ENCODE measurements at places on chromosomes 11 and 22.

DNA sequence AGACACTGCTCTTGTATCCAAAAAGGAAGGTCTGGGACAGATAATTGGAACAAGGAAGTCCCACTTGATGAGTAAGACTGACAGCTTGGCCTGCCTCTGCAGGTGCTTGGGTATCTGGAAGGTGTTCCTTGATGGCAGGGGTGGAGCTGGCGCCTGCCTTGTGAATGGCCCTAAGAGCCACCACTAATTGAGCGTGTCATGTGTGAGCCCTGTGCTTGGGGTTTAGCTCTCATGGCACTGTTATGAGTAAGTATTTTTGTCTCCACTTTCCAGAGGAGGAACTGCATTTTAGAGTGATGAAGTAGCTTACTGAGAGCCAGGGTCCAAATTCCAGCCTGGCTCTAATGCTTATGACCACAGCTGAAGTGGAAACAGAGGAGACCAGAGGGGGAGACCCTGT, 71.2 kb upstream of the NECTIN1 start:
- no peak for DNase-seq

- no peak for DNase-seq
Observed at GRCh38 chr22:47575291-47575690, 812.8 kb downstream of the TBC1D22A start.

GRCh38 chr11:126355324-126355925, at the start of gene ST3GAL4:
Gene ST3GAL4, plus strand, starts transcription at chr11:126355686. Its CDS starts 50,470 bp downstream, at chr11:126406156.
- DNase-seq = peak; percentile 74

GRCh38 chr11:110207123-110207522, 89.3 kb downstream of the RDX start:
- DNase-seq = no peak

GRCh38 chr11:116502641-116503061, 270.1 kb downstream of the BUD13 start:
- DNase-seq = no peak
